ENCODE measurements at places on chromosomes 12 and 14.

DNA sequence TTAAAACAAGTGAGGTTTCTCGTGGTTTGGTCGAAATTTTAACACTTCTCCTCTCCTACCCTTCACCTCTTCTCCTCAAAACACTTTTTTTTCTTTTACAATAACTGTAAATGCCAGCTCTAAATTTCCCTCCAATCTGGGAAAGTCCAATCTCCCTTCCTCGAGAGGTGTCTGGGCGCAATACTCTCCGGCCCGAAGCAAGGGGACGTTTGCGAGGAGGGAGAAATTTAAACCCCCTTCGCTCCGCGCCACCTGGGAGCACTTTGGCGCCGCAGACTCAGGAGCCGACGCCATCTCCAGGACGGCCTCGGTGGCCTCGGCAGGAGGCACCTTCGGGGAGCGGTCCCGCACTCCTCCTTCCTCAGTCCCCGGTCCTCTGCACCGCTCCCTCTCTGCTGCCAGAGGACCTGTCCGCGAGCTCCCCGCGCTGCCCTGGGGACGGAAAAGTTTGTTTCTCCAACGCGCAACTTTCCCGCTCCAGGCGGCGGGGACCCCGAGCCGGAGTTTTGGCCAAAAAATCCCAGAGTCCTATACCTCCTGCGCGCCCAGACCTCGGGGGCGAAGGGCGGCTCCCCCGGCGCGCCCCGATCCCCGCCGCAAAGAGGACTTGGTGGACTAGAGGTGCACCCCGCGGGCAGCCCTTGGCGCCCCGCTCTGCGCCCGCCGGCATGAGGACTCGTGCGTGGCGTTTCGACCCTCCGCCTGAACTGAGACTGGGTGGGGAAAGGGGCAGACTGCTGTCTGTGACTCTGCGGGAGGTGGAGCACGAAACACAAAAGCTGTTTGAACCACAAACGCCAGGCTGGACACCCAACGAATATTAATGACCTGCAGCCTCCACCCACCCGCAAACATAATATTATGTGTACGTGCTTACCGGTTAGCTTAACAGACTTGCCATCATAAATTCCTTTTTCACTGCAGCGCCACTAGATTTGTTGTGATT, 95.2 kb upstream of the HMGA2 start:
- no peak for DNase-seq

GRCh38 chr12:69003991-69004390, 71.0 kb upstream of the CPM start:
- peak; percentile 33 for DNase-seq

- peak; percentile 22 for DNase-seq
Measured at GRCh38 chr14:75549169-75549568, 26.9 kb downstream of the BATF start.

DNA sequence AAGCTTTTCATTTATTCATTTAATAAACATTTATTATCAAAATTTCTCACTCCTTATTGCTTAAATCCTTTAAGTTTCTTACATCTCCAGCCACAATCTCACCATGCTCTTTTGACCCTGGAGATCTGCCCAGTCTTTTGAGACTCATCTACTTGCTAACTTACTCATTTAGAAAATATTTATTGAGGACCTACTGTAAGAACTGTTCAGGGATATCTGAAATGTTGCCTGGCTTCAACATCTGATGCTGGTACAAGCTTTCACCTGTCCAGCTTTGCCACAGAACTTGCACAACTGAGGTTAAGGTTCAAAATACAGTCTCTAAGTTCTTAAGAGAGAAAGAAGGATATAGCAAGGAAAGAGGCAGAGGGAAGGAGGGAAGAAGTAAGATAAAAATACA, 17.5 kb upstream of the GXYLT1 start:
- no peak for DNase-seq

DNA sequence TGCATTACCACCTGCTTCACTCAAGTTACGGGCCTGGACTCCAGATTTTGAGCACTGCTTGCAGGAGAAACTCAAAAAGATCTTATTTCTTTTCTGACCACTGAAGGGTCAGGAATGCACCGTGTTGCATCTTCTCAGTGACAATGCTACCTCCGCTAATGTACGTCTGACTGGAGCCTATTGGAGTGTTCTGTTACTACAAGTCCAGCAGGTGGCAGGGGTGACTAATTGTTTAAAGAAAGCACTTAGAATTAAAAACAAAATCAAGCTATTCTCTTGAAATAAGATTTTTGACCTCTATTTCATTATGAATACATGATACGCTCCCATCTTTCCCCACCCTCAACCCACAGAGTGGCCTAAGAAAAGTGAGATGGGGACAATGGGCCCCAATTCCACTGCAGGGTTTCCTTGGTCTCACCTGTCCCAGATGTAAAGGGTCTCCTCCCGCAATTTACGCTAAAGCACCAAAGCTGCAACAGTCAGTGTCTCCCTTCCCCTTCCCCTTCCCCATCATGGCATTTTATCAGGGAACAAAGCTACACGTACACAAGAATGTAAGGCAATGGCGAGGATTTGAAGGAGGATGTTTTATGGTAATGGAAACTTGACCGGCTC, 2.2 kb downstream of the TBPL2 start:
- DNase-seq: peak; percentile 24

DNA sequence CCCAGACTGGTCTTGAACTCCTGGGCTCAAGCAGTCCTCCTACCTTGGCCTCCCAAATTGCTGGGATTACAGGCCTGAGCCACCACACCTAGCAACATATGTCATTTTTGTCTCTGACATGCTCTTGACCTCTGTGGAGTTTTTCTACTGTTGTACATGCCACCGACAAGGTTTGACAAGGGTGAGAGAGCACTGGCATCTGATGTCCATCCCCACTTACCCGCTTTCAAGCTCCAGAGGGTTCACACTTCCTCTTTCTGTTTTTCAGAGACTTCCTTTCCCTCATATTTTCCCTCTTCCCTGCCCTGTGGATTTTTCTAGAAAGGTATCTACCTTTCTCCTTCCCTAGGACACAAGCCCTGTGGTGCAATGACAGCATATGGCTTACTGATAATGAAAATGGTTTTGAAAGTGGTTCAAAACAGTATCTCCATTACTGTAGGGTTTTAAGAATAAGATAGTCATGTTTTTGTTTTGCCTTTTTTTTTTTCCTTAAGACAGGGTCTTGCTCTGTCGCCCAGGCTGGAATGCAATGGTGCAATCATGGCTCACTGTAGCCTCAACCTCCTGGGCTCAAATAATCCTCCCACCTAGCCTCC, 27.7 kb upstream of the PLEKHG3 start:
- no peak for DNase-seq

GRCh38 chr14:89702073-89702875, 252.3 kb downstream of the EFCAB11 start:
- no peak for DNase-seq

DNA sequence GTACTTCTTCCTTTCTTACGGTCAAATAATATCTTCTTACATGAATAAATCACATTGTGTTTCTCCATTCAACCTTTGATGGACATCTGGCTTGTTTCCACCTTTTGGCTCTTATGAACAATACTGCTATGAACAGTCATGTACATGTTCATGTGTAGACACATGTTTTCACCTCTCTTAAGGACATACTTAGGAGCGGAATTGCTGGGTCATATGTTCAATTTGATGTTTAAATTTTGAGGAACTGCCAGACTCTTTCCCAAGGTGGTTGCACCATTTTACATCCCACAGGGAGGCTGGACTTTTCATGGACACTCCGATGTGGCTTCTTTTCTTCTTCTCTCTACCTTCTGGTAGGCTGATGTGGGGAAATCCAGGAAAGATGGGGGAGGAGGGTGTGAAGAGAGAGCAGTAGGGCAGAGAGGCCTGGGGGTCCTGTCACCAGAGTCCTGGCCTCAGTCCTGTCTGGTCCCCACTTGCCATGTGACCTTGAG, 16.8 kb downstream of the LGMN start:
- DNase-seq: peak; percentile 33

DNA sequence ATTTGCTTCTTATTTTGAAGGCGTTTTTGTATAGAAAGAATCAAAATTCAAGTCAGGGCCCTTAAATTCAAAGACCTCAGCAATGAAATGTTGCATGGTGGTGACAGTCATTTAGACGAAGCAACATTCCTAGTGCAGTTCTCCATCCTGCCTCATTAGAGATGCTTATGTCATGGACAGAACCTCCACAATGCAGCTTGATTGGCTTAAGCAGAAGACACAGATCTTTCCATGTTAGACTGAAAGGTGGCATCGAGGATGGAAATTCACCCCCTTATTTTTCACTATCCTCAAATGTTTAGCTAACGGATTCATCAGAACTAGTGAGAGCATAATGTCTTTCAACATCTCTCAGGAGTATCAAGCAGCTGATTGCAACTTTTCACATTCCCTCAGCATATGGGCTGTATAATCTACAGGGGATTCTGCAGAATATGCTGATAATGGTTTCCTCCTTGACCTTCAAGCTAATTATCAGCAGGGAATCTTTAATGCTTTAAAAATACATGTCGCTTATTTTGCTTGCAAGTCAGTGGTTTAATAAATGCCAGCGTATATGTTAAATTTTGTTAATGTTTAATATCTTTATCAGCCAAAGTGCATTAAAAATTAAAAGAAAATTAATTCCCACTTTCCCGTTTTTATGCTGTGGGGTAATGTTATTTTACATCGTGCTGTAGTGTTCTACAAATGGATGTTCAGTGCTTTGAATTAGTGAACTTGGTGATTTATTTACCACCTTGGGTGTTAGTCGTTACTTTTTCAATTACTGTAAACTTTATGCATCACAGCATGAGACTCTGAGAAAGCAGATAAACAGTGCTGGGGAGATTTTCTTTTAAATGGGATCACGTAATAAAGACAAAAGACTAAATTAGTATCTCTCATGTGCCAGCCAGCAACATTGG, 12.8 kb upstream of the NRDE2 start:
- DNase-seq: no peak

DNA sequence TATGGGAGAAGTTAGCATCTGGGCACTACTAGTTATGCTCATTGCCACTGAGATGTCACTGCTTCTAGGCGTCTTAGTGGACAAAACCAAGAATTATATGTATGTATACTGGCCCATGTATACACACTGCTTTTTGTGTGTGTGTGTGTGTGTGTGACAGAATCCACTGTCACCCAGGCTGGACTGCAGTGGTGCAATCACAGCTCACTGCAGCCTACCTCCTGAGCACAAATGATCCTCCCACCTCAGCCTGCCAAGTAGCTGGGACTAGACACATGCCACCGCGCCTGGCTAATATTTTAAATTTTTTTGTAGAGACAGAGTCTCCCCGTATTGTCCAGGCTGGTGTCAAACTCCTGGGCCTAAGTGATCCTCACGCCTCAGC, 25.2 kb downstream of the LIMA1 start:
- DNase-seq: no peak

- DNase-seq: peak; percentile 13
Measured at GRCh38 chr14:52961060-52961639, 10.3 kb upstream of the FERMT2 start.

DNA sequence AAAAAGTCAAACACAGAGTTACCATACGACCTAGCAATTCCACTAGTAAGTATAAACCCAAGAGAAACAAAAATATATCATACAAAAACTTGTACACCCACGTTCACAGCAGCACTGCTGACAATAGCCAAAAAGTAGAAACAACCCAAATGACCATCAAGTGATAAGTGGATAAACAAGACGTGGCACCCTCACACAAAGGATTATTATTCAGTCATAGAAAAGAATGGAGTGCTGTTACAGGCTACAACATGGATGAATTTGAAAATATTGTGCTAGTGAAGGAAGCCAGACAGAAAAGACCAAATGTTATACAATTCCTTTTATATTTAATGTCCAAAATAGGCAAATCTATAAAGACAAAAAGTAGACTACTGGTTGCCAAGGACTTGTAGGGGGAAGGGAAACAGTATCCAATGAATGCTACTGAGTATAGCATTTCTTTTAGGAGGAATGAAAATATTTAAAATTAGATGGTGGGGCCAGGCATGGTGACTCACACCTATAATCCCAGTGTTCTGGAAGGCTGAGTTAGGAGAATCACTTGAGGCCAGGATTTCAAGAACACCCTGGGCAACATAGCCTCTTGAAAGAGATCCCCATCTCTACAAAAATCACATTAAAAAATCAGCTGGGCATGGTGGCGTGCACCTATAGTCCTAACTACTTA, 41.9 kb downstream of the SPTLC2 start:
- no peak for DNase-seq

- DNase-seq: no peak
Measured at GRCh38 chr12:69115099-69115498, 124.3 kb upstream of the CPSF6 start.

- no peak for DNase-seq
Measured at GRCh38 chr14:88729159-88729558, 63.6 kb downstream of the EML5 start.

GRCh38 chr12:53677800-53678148, 1.9 kb upstream of the ATP5MC2 start:
- DNase-seq: no peak

DNA sequence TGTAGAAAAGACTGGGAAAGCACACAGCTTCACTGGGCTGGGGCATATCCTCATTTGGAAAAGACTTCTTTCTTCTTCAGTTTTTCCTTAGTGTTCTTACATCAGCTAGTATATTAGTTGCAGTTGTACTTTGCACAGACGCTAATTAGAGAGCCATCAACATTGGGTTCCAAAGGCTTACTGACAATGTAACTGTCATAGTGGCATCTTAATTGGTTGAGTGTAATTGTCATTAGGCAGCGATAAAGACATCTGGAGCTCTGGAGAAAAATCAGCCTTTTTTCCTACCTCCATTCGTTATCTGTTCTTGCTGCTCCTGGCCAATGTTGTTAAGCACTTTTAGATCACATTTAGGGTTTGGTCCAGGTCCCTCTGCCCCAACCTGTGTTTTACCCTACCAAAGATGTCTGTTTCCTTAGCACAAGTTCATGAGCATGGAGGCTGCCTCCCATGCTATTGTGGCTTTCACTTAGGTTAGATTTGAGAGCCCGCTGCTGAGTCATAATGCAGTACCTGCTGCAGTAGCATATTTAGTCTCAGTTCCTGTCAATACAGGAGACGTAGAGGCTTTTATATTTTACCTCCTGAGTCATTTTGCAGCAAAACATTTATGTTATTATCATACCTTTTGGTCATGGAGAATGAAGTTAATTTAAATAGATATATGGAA, 49.2 kb downstream of the FBXW8 start:
- no peak for DNase-seq

- DNase-seq: no peak
Measured at GRCh38 chr12:52636592-52637258, 15.3 kb downstream of the KRT2 start.

DNA sequence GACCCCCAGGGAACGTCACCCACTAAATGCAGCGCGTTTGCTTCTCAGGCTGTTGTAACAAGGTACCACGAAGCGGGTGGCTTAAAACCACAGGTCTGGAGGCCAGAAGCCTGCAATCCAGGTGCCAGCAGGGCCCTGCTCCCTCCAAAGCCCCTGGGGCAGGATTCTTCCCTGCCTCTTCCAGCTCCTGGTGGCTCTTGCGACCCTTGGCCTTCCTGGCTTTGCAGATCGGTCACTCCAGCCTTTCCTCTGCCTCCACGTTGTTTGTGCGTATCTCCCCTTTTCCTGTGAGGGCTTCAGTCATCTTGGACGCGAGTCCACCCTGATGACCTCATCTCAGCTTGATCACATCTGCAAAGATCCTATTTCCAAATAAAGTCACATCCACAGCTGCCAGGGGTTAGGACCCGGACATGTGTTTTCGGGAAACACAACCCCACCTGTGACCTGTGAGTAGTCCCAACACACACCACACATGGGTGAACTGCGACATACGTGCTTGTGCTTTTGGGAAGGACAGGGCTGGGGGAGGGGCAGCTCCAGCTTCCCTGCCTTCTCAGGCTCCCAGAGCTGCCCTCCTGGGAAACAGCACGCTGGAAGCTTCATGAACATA, 114.5 kb upstream of the NCOR2 start:
- peak; percentile 53 for DNase-seq

All from inflammatory macrophage (primary cell).